ENCODE measurements at places on chromosomes 5 and 9.

DNA sequence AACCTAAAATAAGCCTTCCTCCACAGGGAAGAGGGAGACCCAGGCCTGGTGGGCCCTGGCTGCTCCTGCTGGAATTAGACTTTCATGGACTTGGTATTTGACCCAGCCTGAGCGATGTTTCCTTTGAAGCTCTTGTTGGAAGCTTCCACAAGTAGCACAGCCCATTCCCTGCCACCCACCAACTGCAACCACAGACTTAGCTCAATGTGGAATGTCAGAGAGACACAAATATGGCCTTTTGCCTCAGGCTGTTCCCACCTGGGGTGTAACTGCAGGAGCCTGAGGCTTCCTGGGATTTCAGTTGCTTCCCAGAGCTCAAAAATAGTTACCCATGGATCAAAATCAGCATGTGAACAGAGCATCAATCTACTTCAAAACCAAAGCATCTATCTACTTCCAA lies 70.3 kb upstream of the LHFPL2 start:
- no peak for DNase-seq

GRCh38 chr5:140168371-140168770 lies 6.6 kb upstream of the CYSTM1 start:
- DNase-seq, result no peak

GRCh38 chr9:95143591-95144561 lies 173.6 kb downstream of the FANCC start:
- no peak for DNase-seq

DNA sequence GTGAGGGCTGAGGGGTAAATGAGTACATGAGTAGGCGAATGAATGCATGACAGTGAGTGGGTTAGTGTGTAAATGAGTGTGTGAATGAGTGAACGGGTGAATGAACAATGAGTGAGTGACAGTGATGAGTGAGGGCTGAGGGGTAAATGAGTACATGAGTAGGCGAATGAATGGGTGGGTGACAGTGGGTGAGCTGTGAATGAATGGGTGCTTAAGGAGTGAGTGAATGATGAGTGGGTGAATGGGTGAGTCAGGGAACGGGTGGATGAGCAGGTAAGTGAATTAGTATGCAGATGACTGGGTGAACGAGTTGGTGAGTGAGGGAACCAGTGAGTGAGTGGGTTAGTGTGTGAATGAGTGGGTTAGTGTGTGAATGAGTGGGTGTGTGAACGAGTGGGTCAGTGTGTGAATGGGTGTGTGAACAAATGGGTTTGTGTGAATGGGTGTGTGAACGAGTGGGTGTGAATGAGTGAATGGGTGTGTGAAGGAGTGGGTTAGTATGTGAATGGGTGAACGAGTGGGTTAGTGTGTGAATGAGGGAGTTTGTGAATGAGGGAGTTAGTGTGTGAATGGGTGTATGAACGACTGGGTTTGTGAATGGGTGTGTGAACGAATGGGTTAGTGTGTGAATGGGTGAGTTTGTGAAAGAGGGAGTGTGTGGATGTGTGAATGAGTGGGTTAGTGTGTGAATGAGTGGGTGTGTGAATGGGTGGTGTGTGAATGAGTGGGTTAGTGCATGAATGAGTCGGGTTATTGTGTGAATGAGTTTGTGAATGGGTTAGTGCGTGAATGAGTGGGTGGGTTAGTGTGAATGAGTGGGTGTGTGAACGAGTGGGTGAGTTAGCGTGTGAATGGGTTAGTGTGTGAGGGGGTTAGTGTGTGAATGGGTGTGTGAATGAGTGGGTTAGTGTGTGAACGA lies 32.9 kb downstream of the NKD2 start:
- DNase-seq, result no peak

- DNase-seq, result peak; percentile 26
Observed at GRCh38 chr5:126801992-126802294, 25.0 kb downstream of the LMNB1 start.

GRCh38 chr5:40386289-40386688 lies 293.4 kb upstream of the PTGER4 start:
- DNase-seq, result no peak

GRCh38 chr9:126642839-126643238 lies 29.1 kb downstream of the LMX1B start:
- DNase-seq, result no peak

GRCh38 chr9:33881635-33882034 lies 64.7 kb downstream of the UBE2R2 start:
- DNase-seq, result no peak

GRCh38 chr9:130040984-130041647 lies 1.9 kb downstream of the FNBP1 start:
- DNase-seq, result no peak

DNA sequence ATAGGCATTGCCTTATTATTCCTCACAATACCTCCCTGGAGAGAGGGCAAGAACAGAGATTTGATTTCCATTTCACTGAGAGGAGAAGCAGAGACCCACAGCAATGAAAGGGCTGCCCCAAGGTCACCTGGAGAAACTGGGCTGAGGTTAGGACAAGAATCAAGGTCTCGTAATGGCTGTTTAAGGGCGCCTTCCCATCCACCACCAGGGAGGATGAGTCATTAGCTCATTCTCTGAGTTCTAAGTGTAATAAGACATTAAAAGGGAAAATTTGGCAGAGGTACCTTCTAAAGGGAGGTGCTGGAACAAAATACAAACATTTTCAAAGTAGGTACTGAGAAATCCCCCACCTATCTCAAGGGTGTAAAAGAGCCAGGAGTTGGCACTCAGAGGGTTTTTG lies 52.6 kb upstream of the TCERG1 start:
- DNase-seq, result no peak

DNA sequence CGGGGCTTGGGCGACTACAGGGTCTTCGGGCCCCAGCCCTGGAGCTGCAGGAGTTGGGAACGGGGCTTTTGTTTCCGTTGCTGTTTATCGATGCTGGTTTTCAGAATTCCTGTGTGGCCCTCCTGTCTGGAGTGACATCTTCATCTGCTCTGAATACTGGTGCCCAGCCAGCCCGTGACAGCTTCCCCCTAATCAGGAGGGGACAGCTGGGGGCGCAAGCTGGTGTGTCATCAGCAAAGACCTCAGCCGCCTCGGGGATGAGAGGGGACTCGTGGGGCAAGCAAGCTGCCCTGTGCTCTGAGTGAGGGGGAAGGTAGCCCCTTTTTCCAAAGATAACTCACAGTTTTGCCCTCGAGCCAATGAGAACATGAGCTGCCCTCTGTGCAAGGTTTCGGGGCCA lies 110.7 kb downstream of the RXRA start:
- DNase-seq, result no peak

DNA sequence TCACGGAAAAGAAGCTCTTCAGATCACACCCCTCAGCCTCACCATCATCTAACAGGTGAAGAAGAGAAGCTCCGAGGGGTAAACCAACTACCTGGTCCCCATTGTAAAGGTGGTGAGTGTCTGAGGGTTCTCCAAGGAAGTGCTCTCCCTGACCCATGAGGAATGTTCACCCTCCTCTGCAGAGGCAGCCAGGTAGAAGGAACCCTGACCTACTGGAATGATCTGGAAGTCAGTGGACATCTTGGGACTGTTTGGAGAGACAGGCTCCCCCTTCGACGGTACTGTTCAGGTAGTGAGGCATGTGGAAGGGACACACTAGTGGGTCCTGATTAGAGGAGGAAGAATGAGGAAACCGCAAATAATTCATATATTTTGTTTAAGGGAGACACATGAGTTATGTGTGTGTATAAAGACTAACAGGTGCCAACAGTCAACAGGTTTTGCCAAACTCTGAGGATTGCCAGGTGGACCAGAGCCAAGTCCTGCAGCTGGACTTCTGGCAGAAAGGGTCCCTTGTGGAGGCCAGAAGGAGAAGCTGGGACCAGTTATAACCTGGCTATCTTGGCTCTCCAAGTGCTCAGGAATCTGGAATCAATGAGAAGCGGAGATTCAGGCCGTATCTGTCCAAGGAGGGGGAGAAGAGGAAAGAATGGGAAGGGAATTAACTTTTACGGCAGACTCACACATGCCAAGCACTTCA lies 3.0 kb upstream of the ZBTB34 start:
- no peak for DNase-seq

Data from GM10248 (cell line).